Activated CD4-positive, alpha-beta T cell treated with anti-CD3 and anti-CD28 coated beads for 36 hours (primary cell): ENCODE measurements at places on chromosomes 7 and 10. TPM values are rescaled to one million over a fixed set of nuclear protein-coding genes. Genes with fewer than 3 reads are reported as not detected.

Gene GLI3
- total RNA-seq = 0.18 TPM

Gene HABP2
- total RNA-seq = not detected

Gene SHH
- total RNA-seq = not detected

Gene RBP4
- not detected for total RNA-seq

Gene TMEM243
- total RNA-seq = 44.1 TPM

Gene SRRM3
- not detected for total RNA-seq

Gene TAS2R3
- total RNA-seq = 1.1 TPM

Gene SEMA3D
- total RNA-seq = not detected

Gene PRLHR
- not detected for total RNA-seq

Gene CHN2
- total RNA-seq = 0.25 TPM

Gene SLC16A12
- total RNA-seq = not detected

Gene CRYGN
- total RNA-seq = 0.11 TPM

Gene TEX47
- total RNA-seq = not detected

Gene ZFAND4
- total RNA-seq = 11.5 TPM

Gene COL28A1
- not detected for total RNA-seq

Gene ITPRID1
- total RNA-seq = not detected

Gene SPAM1
- not detected for total RNA-seq

Gene INPP5A
- total RNA-seq = 8.1 TPM

Gene EVX1
- not detected for total RNA-seq

Gene LANCL2
- 11.7 TPM for total RNA-seq

Gene KCP
- not detected for total RNA-seq

Gene UCN3
- not detected for total RNA-seq

Gene NET1
- total RNA-seq = 34.8 TPM

Gene ADAM8
- total RNA-seq = 124 TPM

Gene PLXNA4
- total RNA-seq = 0.09 TPM

Gene ADAM12
- total RNA-seq = 1.7 TPM

Gene CTNNA3
- not detected for total RNA-seq

Gene DMBT1
- not detected for total RNA-seq

Gene SPDYE11
- total RNA-seq = not detected

Gene HEPACAM2
- total RNA-seq = not detected

Gene FAM25C
- total RNA-seq = not detected

Gene ZDHHC6
- total RNA-seq = 61.3 TPM

Gene CALML3
- not detected for total RNA-seq

Gene NKX1-2
- not detected for total RNA-seq

Gene MOGAT3
- not detected for total RNA-seq

Gene TMEM139
- 1.2 TPM for total RNA-seq

Gene NEUROD6
- total RNA-seq = not detected

Gene STAM
- 23.8 TPM for total RNA-seq

Gene NUTM2E
- 0.27 TPM for total RNA-seq

Gene LOXL4
- not detected for total RNA-seq

Gene DENND10
- total RNA-seq = 20.5 TPM

Gene SPDYE16
- not detected for total RNA-seq

Gene ARMS2
- total RNA-seq = not detected

Gene ARPC1A
- 65.6 TPM for total RNA-seq

Gene ELN
- total RNA-seq = not detected

Gene HOXA4
- 0.25 TPM for total RNA-seq
